ENCODE measurements at places on chromosomes 3 and 15. TPM values are rescaled to one million over a fixed set of nuclear protein-coding genes. Genes with fewer than 3 reads are reported as not detected.

Gene SLC7A14
- total RNA-seq: 0.29 TPM

Gene LRRK1
- total RNA-seq: 15.2 TPM

Gene VILL
- 7.6 TPM for total RNA-seq

Gene DNAH12
- total RNA-seq: under 0.01 TPM

Gene TRAIP
- total RNA-seq: 2.4 TPM

Gene MB21D2
- total RNA-seq: 6.5 TPM

Gene SIDT1
- total RNA-seq: under 0.01 TPM

Gene GOLGA6L9
- 1.8 TPM for total RNA-seq

Gene MYZAP
- total RNA-seq: not detected

Gene LRRC31
- not detected for total RNA-seq

Gene MYO9A
- 60.1 TPM for total RNA-seq

Gene SLC26A6
- 30.8 TPM for total RNA-seq

Gene CPEB1
- total RNA-seq: 29.2 TPM

Gene DMXL2
- total RNA-seq: 46.0 TPM

Gene ANKRD28
- 223 TPM for total RNA-seq

Gene TGM5
- not detected for total RNA-seq

Gene CIB1
- 21.4 TPM for total RNA-seq

Gene SLC15A2
- total RNA-seq: 0.29 TPM

Gene ST3GAL6
- 2.2 TPM for total RNA-seq

Gene CHRNA5
- 0.36 TPM for total RNA-seq

Gene PSTPIP1
- not detected for total RNA-seq

Gene SH3GL3
- 0.29 TPM for total RNA-seq

Gene CELSR3
- 1.2 TPM for total RNA-seq

Gene VEPH1
- total RNA-seq: 23.2 TPM

Gene TMEM212
- not detected for total RNA-seq

Gene ANXA2
- total RNA-seq: 2,826 TPM

Gene TP53BP1
- 81.6 TPM for total RNA-seq

Gene GABRR3
- not detected for total RNA-seq

Gene FBXL22
- total RNA-seq: 0.59 TPM

Gene RTP2
- total RNA-seq: not detected

Gene BCL2A1
- total RNA-seq: 0.29 TPM

Gene COL6A5
- not detected for total RNA-seq

Measured in osteoblast (primary cell).